Fibroblast of lung (primary cell): ENCODE measurements at places on chromosomes 7 and 10.

DNA sequence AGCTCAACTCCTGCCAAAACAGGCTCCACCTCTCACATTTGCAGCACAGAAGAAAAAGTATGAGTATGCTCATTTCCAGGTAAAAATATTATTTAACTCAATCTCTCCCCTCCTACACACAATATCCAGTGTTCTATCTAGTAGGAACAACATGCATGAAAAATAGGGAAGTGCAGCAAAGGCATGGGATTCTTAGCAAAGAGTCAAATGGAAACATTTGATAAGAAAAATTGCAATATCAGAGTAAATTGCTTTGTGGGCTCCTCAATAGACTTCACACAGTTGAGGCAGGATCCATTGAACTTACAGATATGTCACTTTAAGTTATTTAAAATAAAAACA, 150.9 kb downstream of the ANK3 start:
- DNase-seq = no peak

DNA sequence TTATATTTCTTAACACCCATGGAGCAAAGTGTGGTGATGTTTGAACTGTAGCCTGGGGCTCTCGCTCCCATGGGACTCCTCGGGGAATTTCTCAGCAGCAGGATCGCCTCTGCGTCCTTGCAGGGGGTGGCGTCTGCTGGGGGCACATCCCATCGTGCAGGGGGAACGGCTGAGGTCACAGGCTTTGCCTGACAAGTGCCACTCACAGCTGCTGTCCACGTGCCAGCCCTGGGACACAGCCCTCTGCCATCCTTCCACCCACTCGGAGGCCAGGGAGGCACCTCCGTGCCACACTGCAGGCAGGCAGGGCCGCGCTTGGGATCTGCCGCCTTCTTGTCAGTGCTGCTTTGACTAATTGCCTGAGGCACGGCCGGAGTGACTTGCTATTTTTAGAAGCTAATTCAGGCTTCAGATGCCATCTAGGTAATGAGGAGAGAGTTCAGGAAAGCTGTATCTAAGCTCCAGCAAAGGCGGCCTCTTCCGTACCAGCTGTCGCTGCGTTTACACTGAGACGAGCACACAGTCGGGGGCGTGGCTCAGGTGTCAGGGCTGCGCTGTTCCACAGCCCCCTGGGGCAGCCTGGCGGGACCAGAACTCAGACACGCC, 45.7 kb downstream of the PITRM1 start:
- DNase-seq = peak; percentile 16

DNA sequence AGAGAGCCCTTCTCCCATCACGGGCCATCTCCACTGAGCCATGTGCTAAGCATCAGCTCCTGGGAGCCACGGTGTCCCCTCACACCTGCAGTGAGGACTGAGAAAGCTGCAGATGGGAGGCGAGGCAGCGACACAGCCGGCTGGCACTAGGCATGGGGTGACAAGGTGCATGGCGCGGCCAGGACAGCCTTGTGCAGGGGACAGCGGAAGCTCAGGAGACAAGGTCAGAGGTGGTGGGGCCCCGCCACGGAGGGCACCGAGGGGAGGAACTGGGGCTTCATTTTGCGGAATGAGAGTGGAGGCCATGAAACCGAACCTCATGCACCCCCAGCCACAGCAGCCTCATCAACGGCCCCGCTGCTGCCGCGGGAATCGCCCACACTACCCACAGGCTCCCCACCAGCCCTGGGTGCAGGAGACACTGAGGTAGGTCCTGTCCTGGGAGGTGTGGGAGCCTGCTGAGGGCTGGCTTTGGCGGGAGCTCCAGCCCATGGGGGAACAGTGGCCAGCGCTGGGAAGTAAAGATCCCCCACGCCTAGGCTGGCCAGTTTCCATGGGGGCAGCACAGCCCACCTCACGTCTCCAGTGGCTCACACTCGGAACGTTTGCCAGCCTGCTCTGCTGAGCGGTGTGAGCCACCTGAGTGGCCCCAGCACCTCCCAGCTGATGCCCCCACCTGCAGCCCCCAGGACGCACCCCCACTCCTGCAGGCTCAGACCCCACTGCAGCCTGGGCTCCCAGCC, 71.2 kb upstream of the INSIG1 start:
- DNase-seq = no peak

GRCh38 chr10:96494694-96495093, 19.0 kb downstream of the TLL2 start:
- DNase-seq = no peak

DNA sequence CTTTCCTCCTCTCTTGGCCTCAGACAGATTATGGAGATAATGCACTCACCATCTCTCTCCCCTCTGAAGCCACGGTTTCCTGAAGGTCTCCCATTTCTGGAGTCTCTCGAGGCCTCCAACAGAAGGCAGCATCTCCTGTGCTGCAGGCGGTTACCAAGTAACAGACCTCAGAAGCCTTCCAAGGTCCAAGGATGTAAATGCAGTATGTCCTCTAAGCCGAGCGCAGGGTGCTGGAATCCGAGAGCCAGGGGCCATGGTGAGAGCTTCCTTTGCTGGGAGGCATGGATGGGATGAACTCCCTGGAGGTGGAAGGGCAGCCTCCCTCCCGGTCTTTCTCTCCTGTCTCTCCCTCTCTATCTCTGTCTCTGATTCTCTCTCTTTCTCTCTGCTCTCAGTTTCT, 79.8 kb downstream of the ADARB2 start:
- DNase-seq = no peak

DNA sequence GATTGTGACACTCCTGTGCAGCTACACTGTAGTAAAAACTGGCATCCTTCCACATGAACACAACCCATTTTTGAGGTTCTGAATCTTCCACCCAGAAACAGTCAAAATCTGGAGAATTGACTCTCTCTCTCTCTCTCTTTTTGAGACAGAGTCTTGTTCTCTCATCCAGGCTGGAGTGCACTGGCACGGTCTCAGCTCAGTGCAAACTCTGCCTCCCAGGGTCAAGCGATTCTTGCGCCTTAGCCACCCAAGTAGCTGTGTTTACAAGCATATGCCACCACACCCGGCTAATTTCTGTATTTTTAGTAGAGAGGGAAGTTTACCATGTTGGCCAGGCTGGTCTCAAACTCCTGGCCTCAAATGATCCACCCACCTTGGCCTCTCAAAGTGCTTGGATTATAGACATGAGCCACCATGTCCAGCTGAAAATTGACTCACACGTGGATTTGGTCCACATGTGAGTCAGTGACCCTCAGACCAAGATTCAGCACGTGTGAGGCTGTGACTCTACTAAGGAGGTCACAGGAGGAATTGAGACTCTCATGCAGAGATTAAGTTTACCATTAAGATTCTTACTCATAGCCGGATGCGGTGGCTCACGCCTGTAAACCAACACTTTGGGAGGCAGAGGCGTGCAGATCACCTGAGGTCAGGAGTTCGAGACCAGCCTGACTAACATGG, 12.1 kb upstream of the ZNF107 start:
- no peak for DNase-seq
